Activated T-cell treated with anti-CD3 and anti-CD28 coated beads, Interleukin-2, amount 50 U/mL, for 24 hours (primary cell): ENCODE measurements at places on chromosomes 11 and 22.
A peak's percentile ranks its signal among the peaks of the same experiment; 100 is the strongest.

GRCh38 chr11:38481391-38481790 is 1883.4 kb upstream of the RAG2 start:
- no peak for DNase-seq
- H3K4me3 ChIP-seq: no peak overlapping the region
- H3K36me3 ChIP-seq: no peaks in the 10 kb centered on the region

DNA sequence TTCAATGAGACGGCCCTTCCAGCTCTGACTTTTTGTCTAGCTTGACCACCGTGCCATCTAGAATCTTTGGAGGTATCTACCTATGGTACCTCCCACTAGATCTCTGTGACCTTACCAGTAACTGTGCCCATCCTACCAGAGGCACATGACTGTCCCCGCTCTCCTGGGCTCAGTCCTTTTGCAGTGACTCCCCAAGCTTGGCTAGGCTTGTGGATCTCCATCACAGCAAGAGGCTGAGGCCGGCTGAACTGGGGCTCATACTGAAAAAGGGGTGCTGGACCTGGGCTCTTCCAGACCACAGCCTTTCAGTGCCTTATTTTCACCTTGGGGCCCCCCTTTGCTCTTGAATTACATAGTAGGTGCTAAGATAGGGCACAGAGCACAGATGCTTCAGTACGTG is 27.3 kb downstream of the RELT start:
- H3K27ac ChIP-seq: peak overlapping the region; percentile 27
- H3K36me3 ChIP-seq: peaks cover 52% of the 10 kb centered on the region
- no peaks in the 10 kb centered on the region for H3K4me1 ChIP-seq
- no peak for DNase-seq

DNA sequence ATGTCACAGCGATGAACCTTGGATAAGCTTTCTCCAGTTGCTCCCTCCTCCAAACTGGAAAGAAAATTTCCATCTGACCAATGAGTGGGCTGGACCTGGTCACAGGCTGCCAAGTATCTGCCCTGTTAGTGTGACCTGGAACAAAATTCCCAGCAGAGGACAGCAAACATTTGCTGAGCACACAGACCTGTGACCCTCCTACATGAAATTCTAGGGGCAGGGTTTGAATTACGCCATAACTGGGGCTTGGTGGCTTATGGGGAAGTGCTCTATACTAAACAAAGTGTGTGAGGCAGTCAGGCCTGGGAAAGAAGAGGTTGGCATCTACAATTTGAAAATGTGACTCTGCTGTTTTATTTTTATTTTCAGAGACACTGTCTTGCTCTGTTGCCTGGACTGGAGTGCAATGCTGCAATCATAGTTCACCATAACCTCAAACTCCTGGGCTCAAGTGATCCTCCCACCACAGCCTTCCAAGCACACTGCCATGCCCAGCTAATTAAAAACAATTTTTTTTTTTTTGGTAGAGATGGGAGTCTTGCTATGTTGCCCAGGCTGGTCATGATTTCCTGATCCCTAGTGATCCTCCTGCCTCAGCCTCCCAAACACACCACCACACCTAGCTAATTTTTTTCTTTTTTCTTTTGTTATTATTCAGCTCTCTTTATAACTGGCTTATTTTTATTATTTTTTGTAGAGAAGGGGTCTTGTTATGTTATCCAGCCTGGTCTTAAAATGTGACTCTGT is 13.6 kb upstream of the XBP1 start:
- peak overlapping the region; percentile 68 for H3K27ac ChIP-seq
- peaks cover 38% of the 10 kb centered on the region for H3K36me3 ChIP-seq
- no peak overlapping the region for H3K4me3 ChIP-seq
- no peak for DNase-seq

DNA sequence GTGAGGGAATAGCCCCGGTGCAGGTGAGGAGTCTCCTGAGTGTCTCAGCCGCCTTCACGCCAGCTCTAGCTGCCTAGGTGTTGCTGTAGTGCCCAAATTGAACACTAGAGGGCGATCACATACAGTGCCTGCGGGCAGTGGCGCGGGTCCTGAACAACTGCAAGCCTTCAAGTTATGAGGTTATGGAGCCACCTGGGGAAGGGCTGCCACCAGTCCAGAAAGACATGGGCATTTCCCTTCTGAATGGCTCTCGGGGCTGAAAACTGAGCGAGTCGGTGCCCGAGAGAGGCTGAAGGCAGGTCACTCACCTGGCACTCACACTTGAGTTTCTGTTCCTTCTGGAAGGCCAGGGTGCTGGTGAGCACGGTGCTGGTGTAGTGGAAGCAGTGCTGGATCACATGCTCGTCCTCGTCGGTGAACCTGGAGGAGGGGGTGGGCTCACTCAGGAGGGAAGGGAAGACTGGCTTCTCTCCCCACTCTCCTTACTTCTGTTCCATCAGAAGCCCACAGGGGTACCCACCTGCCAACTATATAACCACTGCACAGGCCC is 88.4 kb downstream of the PDE2A start:
- no peak overlapping the region for H3K27ac ChIP-seq
- H3K4me1 ChIP-seq: peaks cover 30% of the 10 kb centered on the region
- peaks cover 40% of the 10 kb centered on the region for H3K27me3 ChIP-seq
- H3K36me3 ChIP-seq: no peaks in the 10 kb centered on the region

DNA sequence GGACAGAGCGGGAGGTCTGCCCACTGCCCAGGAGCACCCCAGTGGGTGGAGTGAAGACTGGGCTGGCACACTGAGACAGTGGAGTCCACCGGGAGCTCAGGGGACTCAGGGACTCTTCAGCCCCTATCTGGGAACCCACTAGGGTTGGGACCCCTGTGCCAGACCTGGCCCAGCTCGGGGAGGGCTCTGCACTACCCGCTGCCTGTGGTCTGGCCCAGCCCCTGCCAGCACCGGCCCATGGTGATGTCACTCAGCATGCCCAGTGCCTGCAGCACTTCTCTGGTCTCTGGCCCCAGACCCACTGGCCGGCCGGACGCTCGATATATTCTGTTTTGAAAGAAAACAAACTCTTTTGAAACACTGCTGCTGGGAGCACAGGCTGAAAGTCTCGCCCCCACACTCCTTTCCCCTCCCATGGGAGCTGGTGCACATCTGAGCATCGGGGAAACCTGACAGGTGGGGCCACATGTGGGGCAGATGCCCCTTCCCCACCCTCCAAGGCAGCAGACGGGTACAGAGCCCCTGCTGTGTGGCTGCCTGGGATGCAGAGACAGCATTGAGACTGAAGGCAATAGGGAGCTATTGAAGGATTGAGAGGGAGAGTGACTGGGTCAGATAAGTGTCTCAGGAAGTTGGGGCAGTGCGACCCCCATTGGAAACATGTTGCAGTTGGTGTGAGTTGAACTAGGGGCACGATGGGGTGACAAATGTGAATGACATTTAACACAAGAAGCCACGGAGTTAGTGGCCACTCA is 62.9 kb downstream of the MYEOV start:
- peaks cover 14% of the 10 kb centered on the region for H3K27me3 ChIP-seq
- peak; percentile 11 for DNase-seq
- H3K27ac ChIP-seq: no peak overlapping the region
- no peak overlapping the region for H3K4me3 ChIP-seq
- no peaks in the 10 kb centered on the region for H3K36me3 ChIP-seq
- peaks cover 11% of the 10 kb centered on the region for H3K4me1 ChIP-seq

- no peak overlapping the region for H3K27ac ChIP-seq
- H3K27me3 ChIP-seq: no peaks in the 10 kb centered on the region
- H3K36me3 ChIP-seq: no peaks in the 10 kb centered on the region
- no peak for DNase-seq
Observed at GRCh38 chr11:109123816-109124787, 297.9 kb upstream of the C11orf87 start.

DNA sequence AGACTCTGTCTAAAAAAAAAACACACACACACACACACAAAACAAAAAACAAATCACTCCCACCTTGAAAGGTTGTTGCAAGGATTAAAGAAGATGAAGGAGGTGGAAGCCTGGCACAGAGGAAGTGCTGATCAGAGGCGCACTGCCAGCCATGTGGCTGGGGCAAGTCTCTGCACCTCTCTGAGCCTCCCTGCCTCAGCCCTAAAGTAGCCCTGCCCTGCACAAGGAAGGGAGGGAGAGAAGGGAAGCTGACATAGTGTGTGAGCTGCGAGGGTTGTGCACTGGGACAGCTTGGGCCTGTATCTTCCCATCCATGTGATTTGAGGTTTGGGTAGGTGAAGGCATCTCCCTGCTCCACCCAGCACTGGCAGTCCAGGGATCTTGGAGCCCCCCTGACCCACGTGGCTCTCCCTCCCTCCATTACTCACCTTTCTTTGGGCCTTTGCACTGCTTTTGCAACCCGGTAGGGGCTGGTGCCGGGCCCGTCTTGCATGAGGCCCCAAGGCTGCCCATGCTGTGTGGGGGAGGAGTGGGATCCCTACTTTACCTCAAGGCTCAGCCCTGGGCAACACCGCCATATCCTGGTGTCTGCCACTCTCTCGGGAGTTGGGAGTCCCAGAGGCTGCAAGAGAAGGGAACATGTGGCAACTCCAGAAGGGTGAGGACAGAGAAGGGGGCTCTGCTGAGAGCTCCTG is 30.5 kb downstream of the IFT27 start:
- H3K27me3 ChIP-seq: peaks cover 18% of the 10 kb centered on the region
- no peak for DNase-seq
- no peaks in the 10 kb centered on the region for H3K36me3 ChIP-seq
- H3K4me1 ChIP-seq: no peaks in the 10 kb centered on the region

GRCh38 chr11:35723913-35724312 is 61.3 kb downstream of the TRIM44 start:
- H3K27me3 ChIP-seq: no peaks in the 10 kb centered on the region
- H3K36me3 ChIP-seq: peaks cover 62% of the 10 kb centered on the region
- no peak for DNase-seq

DNA sequence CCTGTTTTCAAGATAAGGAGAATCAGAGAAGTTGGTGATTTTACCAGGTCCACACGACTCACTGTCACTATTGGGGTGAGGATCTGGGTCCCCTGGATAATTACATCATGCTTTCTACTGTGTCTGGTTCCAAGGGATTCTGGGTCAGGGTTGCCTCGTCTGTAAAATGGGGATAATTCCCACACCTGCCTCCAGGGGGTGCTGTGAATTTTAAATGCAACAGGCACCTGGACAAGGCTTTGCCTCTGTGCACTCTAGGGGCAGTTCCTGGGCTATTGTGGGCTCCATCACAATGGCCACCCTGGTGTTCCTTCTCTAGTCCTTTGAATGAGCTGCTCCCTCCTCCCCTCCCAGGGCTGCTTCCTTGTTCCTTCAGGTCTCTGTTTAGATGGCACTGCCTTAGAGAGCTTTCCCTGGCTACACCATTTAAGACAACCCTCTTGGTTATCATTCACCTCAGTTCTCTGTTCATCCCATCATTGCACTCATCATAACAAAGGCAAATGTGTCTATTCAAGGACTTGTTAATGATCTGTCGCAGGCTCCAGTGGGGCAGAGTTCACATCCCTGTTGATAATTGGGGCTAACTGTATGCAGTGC is 178.6 kb downstream of the MIAT start:
- H3K36me3 ChIP-seq: no peaks in the 10 kb centered on the region
- H3K27ac ChIP-seq: no peak overlapping the region
- H3K27me3 ChIP-seq: no peaks in the 10 kb centered on the region
- H3K4me1 ChIP-seq: no peaks in the 10 kb centered on the region

GRCh38 chr22:35581023-35581413 is 36.1 kb downstream of the MB start:
- no peak for DNase-seq
- H3K4me1 ChIP-seq: no peaks in the 10 kb centered on the region
- no peak overlapping the region for H3K27ac ChIP-seq

GRCh38 chr11:123166071-123166559 is 28.9 kb downstream of the CLMP start:
- no peaks in the 10 kb centered on the region for H3K27me3 ChIP-seq
- no peaks in the 10 kb centered on the region for H3K4me1 ChIP-seq
- H3K27ac ChIP-seq: no peak overlapping the region
- no peaks in the 10 kb centered on the region for H3K36me3 ChIP-seq
- peak; percentile 36 for DNase-seq

DNA sequence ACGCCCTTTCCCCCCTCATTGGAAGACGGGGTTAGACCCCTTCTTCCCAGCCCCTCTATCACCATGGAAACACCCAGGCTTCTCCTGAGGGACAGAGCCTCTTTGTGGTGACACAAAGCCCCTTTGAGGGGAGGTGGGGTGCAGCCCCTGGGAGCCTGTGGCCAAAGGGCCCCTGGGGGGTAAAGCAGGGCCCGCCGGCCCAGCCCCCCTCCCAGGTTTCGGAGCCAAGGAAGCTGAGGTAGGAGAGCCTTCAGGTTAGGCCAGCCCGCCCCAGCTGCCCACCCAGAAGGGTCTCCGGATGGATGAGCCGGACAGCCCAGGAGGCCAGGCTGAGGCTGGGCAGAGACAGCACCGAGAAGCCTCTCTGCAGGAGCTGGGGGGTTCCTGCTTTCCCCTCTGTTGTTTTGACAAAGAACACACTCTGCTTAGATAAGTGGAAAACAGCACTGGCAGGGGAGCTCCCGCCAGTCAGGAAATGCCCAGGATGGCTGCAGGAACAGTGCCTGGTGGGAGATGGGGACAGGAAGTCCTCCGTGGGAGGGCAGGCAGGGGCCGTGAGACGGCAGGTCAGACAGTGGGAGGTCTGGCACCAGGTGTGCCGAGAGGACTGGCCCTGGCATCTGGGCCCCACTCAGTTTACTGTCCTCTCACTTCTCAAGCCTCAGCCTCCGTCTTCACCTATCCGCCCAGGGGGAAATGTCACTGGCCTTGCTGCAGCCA is 18.2 kb downstream of the ARVCF start:
- no peak for DNase-seq
- no peaks in the 10 kb centered on the region for H3K4me1 ChIP-seq
- H3K27ac ChIP-seq: no peak overlapping the region
- H3K4me3 ChIP-seq: no peak overlapping the region

GRCh38 chr11:44005063-44005701 is 42.6 kb upstream of the ACCSL start:
- H3K4me3 ChIP-seq: no peak overlapping the region
- no peaks in the 10 kb centered on the region for H3K36me3 ChIP-seq
- no peaks in the 10 kb centered on the region for H3K4me1 ChIP-seq
- H3K27me3 ChIP-seq: peaks cover 16% of the 10 kb centered on the region
- DNase-seq: no peak

- no peaks in the 10 kb centered on the region for H3K27me3 ChIP-seq
- DNase-seq: no peak
- H3K27ac ChIP-seq: no peak overlapping the region
- H3K4me1 ChIP-seq: no peaks in the 10 kb centered on the region
- H3K36me3 ChIP-seq: no peaks in the 10 kb centered on the region
- no peak overlapping the region for H3K4me3 ChIP-seq
Observed at GRCh38 chr11:50072226-50073112, 39.8 kb downstream of the OR4C45 start.

GRCh38 chr11:9765320-9766101 is 101.6 kb downstream of the SWAP70 start:
- H3K27me3 ChIP-seq: no peaks in the 10 kb centered on the region
- H3K27ac ChIP-seq: no peak overlapping the region

DNA sequence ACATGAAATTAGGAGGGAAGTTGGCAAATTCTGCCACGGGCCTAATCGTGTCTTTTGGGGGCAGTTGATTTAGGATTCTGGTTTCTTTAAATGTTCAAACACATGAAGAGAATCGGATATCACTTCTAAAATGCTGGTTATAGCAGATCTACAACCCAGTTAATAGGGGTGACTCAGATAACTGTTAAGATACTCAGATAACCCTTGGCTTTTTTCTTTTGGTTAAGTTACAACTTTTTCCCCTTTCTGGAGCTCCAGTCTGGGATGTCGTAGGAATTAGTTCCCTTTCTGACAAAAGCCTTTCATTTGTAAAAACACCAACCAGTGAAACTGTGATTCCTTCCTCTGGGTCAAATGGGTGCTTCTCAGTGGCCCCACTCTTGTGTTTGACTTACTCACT is 976 bp downstream of the DEPDC7 start:
- H3K27ac ChIP-seq: no peak overlapping the region
- H3K27me3 ChIP-seq: peaks cover 24% of the 10 kb centered on the region
- no peaks in the 10 kb centered on the region for H3K36me3 ChIP-seq
- H3K4me1 ChIP-seq: peaks cover 43% of the 10 kb centered on the region
